Breast epithelium (tissue), 4 donors: ENCODE measurements at places on chromosomes 1 and 21. TPM values are rescaled to one million over a fixed set of nuclear protein-coding genes. Genes with fewer than 3 reads are reported as not detected.

Gene GSTM2
- total RNA-seq: 66.5 TPM

- DNase-seq: no peak
Measured at GRCh38 chr1:33234588-33234990, 21.7 kb upstream of the ZNF362 start.

- no peak for DNase-seq
Measured at GRCh38 chr1:9559673-9560072, 20.4 kb downstream of the SLC25A33 start.

Gene FMO4
- 20.3 TPM for total RNA-seq

- no peak for DNase-seq
Measured at GRCh38 chr1:172342584-172343239, 77.8 kb upstream of the C1orf105 start.

DNA sequence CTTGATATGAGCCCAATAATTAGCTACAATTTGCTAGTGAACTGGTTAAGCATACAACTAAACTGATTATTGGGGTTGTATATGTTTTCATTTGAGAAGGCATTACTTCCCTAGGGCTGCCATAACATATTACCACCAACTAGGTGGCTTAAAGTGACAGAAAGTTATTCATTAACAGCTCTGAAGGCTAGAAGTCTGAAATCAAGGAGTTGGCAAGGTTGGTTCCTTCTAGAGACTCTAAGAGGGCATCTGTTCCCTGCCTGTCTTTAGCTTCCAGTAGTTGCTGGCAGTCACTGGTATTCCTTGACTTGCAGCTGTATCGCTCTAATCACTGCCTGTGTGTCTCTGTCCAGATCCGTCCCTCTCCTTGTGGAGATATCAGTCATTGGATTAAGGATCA lies 86.3 kb downstream of the LHX9 start:
- no peak for DNase-seq

Gene TMEM81
- total RNA-seq: 2.5 TPM

DNA sequence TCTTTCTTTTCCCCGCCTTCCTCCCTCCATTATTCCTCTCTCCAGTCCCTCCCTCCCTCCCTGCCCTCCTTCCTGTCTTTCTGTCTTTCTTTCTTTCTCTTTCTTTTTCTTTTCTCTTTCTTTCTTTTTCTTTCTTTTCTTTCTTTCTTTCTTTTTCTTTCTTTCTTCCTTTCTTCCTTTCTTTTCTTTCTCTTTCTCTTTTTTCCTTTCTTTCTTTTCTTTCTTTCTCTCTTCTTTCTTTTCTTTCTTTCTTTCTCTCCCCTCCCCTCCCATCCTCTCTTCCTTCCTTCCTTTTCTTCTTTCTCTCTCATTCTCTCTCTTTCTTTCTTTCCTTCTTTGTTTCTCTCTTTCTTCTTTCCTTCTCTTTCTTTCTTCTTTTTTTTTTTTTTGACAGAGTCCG lies 402.2 kb upstream of the PLXNA2 start:
- DNase-seq: no peak

Gene PYHIN1
- total RNA-seq: 2.5 TPM

Gene LDLRAD2
- 0.33 TPM for total RNA-seq

DNA sequence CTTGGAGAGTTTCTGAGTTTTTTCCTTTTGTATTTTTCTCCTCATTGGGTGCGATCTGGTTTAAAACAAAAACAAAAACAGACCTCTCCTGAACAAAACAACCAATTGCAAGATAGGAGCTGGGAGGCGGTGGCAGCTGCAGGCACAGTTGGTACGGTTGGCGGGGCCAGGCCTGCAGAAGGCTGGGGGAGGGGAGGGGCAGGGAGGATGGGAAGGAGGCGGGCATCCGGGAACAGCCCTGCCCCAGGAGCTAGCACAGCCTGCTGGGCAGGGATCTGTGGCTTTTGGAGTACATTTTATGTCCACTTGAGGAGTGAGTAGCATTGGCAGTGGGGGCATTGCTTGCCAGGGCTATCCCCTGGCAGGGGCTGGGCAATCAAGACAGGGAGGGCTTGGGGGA lies 5.2 kb downstream of the CAPN9 start:
- peak; percentile 39 for DNase-seq

DNA sequence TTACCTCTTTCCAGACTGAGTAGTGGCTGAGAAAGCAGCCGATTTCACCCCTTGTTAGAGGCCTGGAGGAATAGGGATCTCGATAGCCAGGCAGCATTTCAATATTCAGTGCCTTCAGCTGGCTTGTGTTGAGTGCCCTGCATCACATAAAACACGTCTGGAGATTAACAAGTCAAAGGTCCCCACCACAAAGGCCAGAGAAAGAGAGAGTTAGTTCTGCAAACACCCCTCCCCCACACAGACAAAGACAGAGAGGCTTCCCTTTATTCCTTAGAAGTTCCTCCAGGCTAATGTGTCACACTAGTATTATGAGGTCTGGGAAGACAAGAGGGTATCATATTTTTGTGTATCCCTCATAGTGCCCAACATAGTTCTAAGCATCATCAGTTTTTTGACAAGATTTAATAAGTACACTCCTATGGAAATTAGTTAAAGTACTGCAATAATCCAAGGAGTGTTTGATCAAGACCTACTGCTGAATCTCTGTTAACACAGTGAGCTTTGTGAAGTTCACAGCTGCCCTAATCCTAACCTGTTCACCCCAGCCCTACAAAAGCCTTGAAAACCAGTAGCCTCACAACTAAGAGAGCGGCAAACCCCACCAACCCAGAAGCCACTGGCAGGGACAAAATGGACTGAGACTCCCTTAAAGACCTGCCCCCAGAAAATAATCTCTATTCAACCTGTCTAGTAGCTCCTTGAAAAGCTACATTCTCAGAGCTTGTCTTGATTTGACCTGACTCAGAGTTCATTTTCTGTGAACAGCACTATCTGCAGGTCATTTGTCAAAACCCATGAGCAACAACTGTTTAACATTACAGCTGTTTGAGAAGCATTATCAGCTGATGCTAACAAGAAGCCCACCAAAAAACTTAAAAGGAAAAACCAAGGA lies 91.9 kb downstream of the COLGALT2 start:
- no peak for DNase-seq

Gene SLC25A33
- 17.6 TPM for total RNA-seq

Gene H6PD
- 46.4 TPM for total RNA-seq

DNA sequence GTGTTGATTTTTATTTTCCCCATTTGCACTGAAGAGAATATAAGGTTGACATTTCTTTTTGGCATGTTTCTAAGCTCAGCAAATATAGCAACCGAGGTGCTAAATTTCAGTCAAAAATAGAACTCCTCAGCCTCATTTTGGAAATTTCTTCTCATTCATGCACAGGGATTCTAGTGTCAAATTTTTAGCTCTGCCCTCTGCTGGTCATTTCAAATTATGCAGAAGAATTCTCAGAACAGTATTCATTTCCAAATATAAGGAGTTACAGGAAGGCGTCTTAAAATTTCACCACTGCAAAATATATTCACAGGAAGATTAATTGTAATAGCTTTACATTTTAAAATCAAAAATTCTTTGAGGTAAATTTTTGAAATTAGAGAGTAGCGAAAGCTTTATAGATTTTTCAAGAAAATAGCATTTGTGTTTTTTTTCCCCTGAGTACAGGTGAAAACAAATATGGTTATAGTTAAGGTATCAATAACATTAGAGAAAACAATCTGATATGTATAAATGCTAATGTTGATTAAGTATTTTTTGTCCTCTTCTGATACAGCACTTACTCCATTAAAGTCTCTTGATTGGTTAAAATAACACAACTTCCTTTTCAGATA lies 57.9 kb downstream of the FMN2 start:
- no peak for DNase-seq

Gene AADACL4
- total RNA-seq: not detected

DNA sequence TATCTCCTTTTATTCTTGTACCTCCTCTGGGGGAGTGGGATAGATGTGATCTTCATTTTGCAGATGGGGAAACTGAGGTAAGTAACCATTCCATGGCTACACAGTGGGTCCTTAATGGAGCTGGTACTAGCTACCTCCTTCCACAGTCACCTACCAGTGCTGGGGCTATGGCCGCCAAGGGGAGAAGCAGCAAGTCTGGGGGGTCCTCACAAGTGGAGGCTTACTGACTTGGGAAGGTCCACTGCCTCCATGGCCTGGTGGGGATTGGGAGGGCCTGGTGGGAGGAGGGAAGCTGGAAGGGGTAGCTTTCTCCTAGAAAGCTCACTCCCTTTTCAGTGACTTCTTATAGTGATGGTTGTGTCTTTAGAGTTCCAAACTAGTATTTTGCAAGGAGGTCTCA lies 5.9 kb upstream of the FOXO6 start:
- DNase-seq: no peak

GRCh38 chr21:15820327-15820726 lies 90.5 kb downstream of the USP25 start:
- no peak for DNase-seq

GRCh38 chr21:31343030-31343510 lies 991 bp downstream of the TIAM1 start:
- no peak for DNase-seq

- DNase-seq: no peak
Measured at GRCh38 chr1:74690364-74690696, 16.7 kb upstream of the ERICH3 start.

DNA sequence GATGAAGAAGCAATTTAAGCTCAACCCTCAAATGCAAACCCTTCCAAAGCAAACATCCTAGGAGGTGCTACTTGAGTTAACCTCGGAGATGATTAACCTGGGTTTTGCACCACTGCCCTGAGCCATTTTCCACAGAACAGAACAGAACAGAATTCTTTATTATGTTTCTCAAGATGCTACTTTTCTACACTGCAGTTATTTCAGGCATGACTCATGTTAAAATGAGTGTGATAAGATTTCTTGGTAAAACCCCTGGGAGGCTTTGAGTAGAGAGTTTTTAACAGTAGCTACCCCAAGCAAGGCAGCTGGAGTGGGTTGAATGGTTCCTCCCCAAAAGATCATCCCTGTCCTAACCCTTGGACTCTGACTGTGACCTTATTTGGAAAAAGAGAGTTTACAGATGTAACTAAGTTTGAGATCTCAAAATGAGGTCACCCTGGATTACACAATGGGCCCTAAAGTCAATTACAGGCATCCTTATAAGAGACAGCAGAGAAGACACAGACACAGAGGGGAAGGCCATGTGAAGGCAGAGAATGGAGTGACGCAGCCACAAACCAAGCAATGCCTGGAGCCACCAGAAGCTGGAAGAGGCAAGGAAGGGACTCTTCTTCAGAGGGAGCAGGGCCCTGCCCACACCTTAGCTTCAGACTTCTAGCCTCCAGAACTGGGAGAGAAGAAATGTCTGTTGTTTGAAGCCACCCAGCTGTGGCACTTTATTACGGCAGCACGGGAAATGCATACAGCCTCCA lies 153.4 kb downstream of the ETS2 start:
- DNase-seq: no peak

- no peak for DNase-seq
Measured at GRCh38 chr21:45592208-45592619, 50.0 kb upstream of the SLC19A1 start.

- no peak for DNase-seq
Measured at GRCh38 chr1:109295712-109296415, 10.9 kb downstream of the MYBPHL start.

Gene CYP4A22
- 0.66 TPM for total RNA-seq

Gene KCNT2
- 3.7 TPM for total RNA-seq

DNA sequence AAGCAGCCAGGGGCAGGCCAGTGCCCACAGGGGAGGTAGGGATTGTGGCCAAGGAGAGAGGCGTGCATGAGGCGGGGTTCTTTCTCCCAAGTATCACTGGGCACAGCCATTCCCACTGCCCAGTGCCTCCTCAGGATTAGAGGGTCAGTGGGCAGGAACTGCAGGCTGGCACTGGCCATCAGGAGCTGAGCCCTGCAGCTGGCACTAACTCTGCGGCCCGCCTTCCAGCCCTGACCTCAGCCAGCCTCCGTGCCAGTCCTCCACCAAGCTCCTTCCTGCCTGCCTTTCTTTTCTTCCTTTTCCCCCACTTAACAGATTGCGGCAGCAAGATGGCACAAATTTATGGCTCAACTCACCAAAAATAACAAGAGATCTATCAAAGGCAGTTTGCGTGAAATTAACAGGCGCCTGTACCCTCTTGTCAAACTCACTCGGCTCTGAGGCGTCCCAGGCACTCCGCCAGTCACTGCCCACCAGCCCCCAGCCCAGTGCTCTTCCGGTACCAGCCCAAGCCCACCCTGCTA lies 11.1 kb downstream of the ADGRB2 start:
- DNase-seq: no peak

DNA sequence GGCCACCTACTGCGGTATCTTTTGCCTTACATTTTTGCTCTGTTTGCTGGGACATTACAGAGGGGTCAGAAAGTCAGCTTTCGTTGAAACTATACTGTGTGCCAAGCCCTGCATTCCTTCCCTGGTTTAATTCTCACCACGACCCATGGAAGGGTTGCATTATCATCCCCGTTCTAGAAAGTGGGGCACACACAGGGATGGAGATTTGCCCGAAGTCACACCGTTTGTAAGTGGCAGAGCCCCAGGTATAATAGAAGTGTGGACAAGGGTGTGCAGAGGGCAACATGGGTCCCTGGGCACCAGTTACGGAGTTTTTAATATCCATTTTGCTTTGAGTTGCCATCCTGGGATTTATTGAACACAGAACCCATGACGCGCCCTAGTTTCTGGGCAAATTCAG lies 11.8 kb downstream of the DMRTB1 start:
- no peak for DNase-seq

Gene ANGPTL3
- total RNA-seq: not detected

DNA sequence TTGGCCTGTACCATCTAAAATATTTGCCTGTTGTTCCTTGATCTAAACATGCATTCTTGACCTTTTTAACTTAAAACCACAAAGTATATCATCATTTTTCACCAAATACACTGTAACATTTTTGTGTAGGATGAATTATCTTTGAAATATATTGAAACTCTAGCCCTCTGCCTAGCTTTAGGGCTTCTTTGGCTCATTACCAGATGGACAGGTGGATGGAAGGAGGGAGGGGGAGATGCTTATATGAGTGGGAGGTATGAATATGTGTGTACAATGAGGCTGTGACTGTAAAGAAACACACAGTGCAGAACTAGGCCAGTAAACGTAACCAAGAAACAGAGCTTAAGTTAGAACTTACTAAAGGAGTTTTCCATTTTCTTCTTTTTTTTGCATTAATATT lies 118.5 kb downstream of the ESRRG start:
- no peak for DNase-seq

GRCh38 chr1:203144661-203145060 lies 17.1 kb downstream of the ADORA1 start:
- DNase-seq: no peak

DNA sequence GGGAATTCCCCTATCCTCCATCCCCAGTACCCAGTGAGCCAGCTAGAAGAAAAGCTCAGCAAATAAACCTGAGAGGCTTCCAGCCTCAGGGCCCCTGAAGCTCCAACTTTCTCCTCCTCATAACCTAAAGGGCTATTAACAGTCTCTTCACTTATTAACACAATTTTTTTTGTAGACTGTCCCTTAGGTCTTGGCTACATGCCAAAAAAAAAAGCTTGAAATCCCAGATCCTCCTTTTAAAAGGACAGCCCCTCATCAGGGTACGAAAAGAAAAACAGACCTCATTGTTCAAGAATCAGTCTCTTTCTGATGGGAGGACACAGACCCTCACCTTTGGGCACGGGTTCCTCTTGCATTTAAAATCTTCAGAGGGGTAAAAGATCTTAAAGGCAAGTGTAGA lies 72.8 kb upstream of the CD1D start:
- DNase-seq: no peak

Gene TAS1R1
- total RNA-seq: not detected
